ENCODE measurements at places on chromosomes 12 and 14.

- peak; percentile 16 for DNase-seq
Observed at GRCh38 chr12:113439606-113440030, 17.4 kb downstream of the SDSL start.

GRCh38 chr12:104974626-104975290 lies 11.4 kb upstream of the NOPCHAP1 start:
- no peak for DNase-seq

DNA sequence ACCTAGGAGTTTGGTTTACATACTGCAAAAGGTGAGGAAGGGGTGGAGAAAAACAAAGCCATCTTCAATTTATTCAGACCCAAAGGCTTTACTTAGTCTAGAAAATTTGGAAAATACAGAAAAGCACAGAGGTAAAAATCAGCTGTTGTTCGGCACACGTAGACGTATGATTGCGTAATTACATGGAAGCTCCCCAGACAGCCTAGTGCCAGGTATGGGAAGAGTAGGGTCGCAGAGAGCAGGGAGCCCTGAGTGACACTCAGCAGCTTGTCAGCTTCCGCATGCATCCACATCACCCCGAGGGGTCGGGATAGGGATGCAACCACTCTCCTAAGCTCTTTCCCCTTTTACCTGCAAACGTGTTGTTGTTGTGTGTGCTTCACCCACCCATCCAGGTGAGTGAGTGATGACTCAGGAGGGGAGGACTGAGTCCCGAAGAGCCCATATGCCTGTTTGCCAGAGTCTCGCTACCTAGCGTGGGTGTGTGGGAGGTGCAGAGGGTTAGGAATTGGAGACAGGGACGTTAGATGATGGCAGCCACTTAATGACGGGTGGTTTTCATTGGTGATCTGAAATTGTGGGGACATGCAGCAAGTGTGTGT lies 20.1 kb downstream of the PIWIL1 start:
- DNase-seq: no peak

GRCh38 chr12:109944561-109945359 lies 44.7 kb downstream of the TCHP start:
- DNase-seq: no peak

GRCh38 chr12:12086362-12086761 lies 15.6 kb downstream of the BCL2L14 start:
- DNase-seq: no peak

DNA sequence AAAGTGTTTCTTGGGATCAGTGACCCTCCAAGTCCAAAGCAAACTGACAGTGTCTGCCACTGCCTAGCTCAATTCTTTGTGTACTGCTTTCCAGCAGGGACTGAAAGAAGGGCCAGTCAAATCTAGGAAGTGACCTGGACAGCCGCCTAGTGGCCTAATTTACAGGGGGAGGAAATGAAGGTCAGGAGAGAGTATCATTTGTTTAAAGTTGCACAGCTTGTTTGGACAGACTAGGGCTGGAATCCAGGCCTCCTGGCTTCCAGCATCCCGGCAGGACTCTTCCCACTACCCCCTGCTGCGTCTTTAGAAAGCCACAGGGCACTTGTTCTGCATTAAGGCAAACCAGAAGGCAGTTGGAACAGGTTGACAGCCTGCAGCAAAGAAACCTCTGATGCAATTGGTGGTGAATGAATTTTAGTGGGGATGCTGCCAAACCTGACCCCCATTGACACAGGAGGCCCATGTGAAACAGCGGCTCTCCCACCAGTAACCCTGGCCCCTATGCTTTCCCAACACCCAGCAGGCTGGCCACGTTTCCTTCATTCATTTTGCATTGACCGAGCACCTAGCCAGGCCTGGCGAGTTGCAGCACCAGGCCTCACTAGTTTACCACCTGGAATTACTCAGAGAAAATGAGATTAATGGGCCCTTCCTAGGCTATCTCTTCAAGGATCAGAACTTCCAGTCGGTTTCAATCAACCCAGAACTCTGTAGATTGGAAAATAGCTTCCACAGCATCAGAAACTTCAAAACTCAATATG lies 28.2 kb downstream of the GALNT16 start:
- DNase-seq: no peak

DNA sequence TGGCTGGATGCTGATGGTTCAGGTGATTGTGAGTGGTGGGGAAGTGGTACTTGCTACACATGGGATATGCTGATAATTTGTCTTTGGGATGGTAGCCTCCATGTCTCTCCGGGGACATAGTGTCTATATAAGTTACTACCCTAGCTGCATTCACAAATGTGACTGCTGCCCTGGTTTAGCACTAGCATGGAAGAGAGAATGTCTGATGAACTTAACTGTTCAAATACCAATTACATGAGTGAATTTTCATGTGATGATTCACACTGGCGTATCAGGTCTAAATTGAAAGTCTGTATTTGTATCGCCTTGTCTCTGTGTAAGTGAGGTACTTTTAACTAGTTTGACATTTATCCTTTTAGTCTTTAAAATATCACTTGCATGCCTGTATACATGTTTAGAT lies 34.4 kb downstream of the ATF7IP start:
- no peak for DNase-seq

DNA sequence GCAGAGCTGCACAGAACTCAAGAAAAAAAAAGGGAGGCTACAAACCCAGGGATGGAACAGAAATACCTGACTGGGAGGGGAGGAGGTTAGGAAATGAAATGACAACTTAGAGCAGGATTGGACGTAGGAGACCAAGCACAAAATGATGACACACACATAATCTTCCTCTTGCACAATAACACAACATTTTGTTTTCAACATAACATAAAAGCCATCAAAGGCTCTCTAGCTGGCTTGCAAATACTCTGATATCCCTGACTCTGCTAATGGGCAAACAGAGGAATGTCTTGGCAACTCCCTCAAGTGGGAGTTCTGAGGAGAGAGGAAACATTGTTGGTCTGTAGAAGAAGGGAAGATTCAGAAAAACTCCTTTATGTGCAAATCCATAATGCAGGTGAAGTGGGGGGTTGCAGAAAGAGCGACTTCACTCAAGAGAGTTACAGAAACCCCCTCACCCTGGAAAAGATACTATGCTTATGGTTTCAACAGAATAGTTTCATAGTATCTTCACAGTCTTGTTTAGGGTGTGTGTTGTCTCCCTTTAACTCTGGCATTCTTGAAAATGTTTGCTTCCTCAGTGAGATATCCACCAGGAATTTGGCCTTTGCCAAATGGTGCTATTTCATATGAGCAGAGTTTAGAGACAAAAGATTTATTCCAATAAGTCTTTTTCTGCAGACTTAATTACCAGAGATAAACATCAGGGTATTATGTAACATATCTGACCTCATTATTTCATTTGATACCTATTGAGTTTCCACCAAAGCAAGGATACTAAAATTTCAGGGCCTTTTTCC lies 43.8 kb upstream of the LTBP2 start:
- no peak for DNase-seq

GRCh38 chr14:92610849-92611271 lies 97.3 kb downstream of the RIN3 start:
- no peak for DNase-seq

DNA sequence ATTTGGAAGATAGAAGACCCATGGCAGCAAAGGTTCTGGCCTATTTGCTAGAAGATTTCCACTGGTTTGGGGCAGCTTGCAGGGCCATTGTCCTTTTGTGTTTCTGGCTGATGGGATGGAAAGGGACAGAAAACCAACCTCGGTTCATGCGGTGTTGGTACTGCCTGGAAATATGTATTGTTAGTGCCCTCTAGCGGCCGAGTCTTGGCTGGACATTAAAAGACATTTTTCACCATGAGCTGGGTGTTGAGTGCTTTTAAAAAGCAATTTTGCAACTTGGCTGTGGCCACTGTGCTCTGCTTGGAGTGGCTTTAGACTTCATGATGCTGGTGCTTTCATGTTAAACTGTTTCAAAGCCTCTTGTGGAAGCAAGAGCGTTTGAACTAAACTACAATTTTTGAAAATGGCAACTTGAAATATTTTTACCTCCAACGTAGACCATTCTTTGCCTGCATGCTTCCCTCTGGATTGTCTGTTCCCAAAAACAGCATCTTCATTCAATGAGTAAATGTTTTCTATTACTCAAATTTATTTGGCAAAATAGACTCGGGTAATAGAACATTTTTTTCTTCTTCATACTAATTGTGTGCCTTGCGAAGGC lies 102.7 kb upstream of the TBX5 start:
- DNase-seq: peak; percentile 60

DNA sequence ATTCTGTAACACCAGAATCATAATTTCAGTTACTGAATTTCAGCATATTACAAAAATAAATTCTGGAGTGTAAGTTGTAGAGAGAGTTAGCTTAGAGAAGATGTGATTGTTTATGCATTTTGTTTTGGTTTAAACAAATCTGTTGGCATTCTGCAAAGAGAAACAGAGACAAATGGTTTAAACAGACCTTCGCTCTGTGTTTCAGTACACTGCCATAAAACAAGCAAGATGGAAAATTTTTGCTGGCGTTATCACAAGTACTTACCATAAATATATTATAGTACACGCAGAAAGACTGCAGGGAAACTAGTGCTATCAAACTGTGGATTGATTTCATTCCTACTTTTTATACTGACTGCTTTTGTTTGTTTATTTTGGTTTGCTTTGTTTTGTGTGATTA lies 850.3 kb upstream of the FOXG1 start:
- DNase-seq: no peak

- DNase-seq: peak; percentile 8
Observed at GRCh38 chr12:94109160-94109559, 39.2 kb upstream of the PLXNC1 start.

Measured in amniotic stem cell (primary cell).